ENCODE measurements at places on chromosomes 16 and 17. TPM values are rescaled to one million over a fixed set of nuclear protein-coding genes. Genes with fewer than 3 reads are reported as not detected.

The KRTAP1-5 gene
- total RNA-seq, result not detected

- no peak for DNase-seq
Observed at GRCh38 chr17:34095106-34095505, 160.0 kb upstream of the CCL2 start.

The GNAO1 gene
- 24.4 TPM for total RNA-seq

- DNase-seq, result peak; percentile 80
Observed at GRCh38 chr17:42548070-42548837, 4.5 kb upstream of the HSD17B1 start.

The CFAP97D1 gene
- total RNA-seq, result not detected

GRCh38 chr17:55201308-55201932 lies 63.3 kb upstream of the HLF start:
- DNase-seq, result no peak

GRCh38 chr16:88830258-88830657 lies 18.5 kb upstream of the APRT start:
- no peak for DNase-seq

The TAT gene
- 2,689 TPM for total RNA-seq

GRCh38 chr17:82346342-82347300 lies 12.4 kb upstream of the TEX19 start:
- no peak for DNase-seq

The ITGAL gene
- 11.0 TPM for total RNA-seq

- DNase-seq, result peak; percentile 66
Observed at GRCh38 chr17:11511696-11512095, 86.6 kb upstream of the DNAH9 start.

DNA sequence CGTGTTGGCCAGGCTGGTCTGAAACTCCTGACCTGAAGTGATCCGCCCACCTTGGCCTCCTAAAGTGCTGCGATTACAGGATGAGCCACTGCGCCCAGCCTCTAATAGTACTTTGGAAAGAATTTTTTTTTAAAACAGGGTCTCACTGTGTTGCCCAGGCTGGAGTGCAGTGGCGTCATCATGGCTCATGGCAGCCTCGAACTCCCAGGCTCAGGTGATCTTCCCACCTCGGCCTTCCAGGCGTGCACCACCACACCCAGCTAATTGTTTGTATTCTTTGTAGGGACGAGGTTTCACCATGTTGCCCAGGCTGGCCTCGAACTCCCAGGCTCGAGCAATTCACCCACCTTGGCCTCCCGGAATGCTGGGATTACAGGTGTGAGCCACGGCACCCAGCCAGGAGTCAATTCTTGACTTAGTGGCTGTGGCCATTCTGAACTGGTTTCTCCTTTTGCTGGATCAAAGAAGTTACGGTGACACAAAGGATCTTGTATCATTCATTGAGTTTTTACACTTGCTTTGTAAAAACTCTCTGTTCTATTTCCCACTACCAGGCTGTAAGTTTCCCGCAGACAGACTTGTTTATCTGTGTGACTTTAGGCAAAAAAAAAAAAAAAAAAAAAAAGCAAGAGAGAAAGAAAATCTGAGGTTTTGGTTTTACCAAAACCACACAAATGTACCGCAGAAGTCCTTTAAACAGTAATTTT lies 12.7 kb upstream of the COTL1 start:
- DNase-seq, result no peak

DNA sequence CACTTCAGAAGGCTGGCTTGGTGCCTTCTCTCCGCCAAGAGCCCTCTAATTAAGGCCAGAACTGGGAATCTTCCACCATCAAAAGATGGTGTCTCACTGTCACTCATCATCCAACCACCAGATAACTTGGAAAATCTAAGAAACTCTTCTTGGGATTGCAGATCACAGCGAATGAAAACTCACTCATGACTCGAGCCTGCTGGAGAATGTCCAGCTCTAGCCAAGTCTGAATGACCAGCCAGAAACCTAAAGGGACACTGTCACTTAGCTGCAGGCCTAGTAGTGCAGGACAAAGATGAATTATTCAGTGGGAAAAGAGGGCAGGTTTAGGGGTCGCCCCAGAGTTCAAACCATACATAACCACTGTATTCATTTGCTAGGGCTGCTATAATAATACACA lies 107.8 kb downstream of the XYLT1 start:
- DNase-seq, result no peak

The CSH1 gene
- total RNA-seq, result not detected

DNA sequence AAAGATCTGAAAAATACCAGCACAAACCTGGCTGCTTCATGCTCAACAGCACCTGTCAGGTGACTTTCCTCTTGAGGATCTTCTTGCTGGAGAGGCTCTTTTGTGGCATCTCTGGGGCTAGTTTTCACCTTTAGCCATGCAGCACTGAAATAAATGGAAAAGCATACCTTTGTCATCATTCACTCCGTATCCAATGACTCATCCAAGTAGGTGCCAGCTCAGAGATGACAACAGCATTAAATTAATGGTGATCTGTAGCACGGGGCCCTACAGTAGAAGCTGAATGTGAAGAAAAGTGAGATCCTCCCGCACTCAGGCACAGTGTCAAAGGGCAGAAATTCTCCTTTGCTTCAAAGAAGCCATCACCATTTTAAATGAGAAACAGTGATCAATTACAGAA lies 32.2 kb downstream of the KIAA0753 start:
- DNase-seq, result no peak

The KRT39 gene
- total RNA-seq, result not detected

- no peak for DNase-seq
Observed at GRCh38 chr16:27345201-27345600, 31.4 kb downstream of the IL4R start.

DNA sequence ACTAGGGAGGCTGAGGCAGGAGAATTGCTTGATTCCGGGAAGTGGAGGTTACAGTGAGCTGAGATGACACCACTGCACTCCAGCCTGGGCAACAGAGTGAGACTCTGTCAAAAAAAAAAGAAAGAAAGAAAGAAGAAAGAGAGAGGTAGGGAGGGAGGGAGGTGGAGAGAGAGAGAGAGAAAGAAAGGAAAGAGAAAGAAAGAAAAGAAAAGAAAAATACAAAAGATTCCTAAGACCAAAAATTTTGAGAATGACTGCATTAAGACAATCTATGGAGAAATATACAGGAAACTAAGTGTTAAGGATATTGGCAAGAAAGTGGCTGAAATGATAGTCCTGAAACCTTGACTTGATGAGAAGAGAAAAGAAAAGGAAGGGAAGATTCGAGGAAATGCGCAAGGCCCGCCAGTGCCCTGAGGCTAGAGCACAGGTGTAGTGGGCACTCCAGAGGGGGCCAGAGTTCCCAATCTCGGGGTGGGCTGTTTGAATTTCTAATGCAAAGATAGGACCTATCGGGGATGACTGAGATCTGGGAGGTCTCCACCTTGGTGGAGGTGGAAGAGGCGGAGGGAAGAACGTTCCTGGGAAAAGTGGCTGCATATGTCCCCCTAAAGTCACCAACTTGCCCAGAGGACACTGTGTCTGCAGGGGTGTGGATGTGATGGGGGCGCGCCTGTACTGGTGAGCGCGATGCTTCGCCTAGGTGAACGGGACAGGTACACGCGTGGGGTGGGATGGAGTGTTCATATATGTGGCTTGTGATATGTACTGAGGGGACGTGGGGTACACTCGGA lies 654 bp upstream of the SCNN1B start:
- no peak for DNase-seq

Data from left lobe of liver (tissue), 2 donors.